ENCODE measurements at places on chromosomes 7 and 10.

DNA sequence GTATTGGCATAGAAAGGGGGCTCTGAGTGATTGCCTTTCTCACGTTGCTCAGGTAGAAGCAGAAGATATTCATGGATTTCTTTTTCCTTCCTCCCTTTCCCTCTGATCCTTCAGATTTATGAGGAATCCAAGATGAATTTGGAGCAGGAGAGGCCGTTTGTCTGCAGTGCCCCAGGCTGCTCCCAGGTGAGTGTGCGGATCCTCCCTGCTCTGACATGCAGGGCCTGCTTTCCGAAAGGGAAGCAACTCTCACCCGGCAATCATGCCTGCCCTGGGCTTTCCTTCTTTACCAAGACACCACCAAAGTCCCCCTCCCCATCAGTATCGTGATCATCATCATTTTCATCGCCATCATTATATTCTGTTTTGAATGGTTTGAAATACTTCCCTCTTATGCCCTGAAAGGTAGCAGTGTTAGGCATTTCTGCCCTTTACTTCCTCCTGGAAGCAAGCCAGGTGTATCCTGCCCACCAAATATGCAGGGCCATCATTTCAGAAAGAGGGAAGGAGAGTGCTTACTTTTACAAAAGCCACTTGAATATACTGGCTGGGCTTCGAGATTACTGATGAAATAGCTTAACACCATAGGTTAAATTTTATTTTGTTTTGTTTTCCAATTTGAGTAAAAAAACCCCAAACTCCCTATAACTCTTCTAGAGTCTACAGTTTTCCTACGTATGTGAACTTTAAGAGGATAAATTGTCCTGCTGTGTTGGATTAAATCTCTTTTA, 75.9 kb downstream of the CREB5 start:
- DNase-seq, result no peak

DNA sequence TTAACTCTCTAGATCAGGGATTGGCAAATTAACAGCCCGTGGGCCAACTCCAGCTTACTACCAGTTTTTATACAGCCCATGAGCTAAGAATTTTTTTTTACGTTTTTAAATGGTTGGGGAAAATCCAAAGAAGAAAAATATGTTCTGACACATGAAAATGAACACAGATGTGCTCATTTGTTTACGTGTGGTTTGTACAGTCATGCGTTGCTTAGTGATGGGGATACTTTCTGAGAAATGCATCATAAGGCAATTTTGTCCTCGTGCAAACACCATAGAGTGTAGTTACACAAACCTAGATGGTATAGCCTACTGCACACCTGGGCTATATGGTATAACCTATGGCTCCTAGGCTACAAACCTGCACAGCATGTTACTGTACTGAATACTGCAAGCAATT, 8.3 kb upstream of the SMKR1 start:
- DNase-seq, result no peak

- no peak for DNase-seq
Measured at GRCh38 chr10:47424231-47424630, 40.1 kb upstream of the ZNF488 start.

- no peak for DNase-seq
Measured at GRCh38 chr7:127912901-127913300, 118.3 kb downstream of the LRRC4 start.

- no peak for DNase-seq
Measured at GRCh38 chr7:92727755-92728154, 108.6 kb downstream of the CDK6 start.

DNA sequence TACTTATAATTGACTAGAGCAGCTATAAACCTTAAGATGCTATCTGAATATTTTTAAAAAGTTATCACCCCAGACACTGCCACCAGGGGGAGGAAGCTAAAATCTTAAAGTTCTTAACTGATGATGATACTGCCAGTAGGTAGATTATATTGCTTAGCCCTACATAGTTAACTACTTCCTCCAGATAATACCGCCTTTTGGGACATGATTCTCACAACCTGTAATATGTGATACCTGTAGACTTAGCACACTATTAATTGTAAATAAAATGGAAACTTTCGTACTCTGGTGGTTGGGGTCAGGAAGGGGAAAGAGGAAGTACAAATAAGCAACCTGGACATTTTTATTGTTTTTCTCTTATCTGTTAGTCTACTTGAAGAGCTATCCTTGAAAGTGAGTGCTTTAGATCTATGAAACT, 268.9 kb downstream of the ADK start:
- no peak for DNase-seq

DNA sequence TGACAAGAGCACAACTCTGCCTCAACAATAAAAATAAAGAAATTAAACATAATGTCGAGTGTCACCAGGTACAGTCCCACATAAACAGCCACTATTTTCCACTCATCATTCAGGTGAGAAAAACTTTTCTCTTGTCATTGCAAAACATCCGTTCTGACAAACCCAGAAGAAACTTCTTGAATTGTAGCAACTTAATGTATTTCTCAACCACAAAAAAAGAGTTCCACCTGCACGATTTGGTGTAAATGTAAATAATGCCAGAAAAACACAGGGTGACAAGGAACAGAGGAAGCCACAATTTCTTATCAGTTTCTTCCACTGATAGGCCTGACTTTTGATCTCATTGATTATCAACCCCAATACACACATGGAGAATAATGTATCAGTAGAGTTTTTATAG, 26.8 kb upstream of the INSIG1 start:
- DNase-seq, result no peak

DNA sequence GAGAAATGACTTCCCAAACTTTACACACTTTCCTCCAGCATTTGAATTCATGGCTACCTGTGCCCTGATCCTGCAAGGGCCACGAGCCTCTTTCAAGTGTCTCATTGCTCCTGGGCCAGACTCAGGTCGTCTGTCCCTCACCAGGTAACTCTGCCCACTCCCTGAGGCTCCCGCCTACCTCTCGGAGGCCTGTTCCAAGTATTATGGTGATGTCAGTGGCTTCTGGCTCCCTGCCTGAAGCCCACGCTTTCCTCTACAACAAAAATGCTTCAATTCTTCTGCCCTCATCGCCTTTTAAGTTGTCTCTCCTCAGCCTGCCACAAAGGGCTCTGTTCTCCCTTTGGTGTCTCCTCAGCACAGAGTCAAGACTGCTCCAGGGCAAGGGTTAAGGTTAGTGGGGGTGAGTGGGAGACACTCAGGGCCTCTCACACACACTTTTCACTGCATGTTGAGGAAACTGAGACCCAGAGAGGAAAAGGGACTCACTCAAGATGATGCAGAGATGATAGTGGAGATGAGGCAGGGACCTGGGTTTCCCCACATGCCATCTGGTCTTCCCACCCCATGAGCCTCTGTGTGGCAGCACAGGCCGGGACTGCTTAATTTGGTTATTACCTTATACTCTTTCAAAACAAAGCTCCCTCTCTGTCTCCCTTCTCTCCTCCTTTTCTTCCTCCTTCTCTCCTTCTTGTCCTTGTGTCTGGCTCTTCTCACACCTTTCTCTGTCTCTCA, 28.3 kb upstream of the EGR2 start:
- DNase-seq, result no peak

GRCh38 chr7:149291036-149291780, 29.2 kb downstream of the ZNF783 start:
- no peak for DNase-seq

DNA sequence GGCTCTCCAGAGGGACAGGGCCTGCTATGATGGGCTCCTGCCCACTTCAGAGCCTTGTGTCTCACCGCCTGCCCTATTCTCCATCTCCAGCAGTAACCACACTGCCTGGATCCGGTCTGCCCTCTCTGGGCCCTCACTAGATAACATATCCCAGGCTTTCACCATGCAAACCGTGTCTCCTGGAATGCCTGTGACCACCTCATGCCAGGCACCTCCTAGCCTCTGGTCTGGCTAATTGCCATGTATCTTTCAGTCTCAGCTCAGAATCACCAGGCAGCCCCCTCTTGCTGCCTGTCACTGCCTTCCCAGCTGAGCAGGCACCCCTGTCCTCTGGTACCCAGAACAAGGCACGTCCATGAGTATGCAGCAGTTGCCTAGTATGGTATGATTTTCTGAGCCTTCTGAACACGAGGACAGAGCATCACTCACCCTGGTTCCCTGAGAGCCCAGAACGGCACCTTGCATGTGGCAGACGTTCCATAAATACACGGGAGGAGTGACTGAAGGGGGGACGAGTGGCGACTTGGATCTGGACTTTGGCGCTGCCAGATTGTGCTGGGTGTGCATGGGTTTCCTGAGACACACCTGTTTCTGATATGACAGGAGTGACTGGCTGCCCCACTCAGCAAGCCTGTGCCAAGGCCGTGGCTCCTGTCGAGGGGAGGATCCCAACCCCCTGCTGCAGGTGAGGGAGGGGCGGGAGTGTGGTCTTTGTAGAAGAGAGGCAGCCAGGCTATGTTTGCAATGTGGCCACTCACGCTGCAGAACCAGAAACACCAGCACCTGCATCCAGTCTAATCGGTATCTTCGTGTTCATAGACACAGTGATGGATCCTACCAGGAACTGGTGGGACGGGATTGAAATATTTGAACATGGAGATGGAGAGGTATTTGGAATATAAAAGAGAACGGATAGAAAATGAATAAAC, 95.2 kb downstream of the VOPP1 start:
- no peak for DNase-seq

DNA sequence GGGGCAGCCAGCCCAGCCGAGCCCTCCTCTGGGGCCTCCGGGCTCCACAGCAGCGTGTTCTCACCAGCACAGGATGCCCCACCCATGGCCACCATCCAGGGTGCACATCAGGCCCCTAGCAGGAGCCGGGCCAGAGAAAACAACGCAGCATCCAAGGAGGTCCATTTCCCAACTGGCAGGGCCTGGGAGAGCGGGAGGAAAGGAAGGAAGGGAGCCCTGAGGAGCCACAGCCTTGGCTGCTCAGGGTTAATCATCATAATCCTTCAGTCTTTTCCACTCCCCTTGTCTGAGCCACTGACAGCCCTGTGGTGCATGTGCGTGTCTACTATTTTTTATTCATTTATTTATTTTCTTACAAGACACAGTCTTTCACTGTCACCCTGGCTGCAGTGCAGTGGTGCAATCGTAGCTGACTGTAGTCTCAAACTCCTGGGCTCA, 3.6 kb downstream of the PLAC9 start:
- peak; percentile 73 for DNase-seq

DNA sequence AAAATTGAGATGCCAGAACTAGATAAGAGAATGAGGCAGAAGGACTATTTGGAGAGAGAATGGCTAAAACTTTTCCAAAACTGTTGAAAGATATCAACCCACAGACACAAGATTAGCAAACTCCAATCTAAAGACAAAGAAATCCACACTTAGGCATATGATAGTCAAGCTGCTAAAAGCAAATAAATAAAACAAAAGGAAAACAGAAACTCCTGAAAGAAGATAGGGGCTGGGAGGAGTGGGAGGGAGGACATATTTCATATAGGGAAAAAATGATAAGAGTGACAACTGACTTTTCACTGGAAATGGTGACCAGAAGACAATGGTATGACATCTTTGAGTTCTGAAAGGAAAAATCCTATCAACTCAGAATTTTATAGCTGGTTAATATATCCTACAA, 105.4 kb upstream of the ADO start:
- no peak for DNase-seq

DNA sequence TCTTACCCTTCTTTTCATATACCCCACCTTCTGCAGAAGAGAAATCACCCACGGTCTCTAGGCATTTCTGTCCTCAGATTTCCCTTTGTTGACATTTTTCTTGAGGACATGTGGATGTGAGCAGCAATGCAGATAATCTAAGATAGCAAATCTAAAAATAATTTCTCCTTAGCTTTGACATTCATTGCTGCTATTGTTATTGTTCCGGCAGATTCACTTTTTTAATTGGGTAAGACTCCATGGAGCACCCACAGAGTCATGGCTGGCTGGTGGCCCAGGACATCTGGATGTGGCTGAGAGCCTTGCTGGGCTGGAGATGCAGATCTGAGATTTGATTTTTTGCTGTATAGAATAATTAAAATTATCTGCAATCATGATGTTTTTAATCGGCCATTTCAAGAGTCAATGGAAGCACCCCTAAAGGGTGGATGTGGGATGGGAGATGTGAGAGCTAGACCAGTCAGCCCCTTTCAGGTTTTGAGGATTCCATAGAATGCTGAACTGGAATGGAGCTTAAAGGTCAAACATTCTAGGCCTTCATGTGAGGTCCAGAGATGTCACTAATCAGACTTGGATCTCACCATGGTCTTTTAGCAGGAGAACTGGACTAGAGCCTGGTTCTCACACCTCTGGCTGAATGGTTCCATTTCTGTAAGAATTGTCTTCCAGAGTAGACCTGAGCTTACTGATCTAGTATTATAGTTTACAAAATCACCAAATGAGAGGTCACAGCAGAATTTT, 37.5 kb downstream of the TAS2R41 start:
- no peak for DNase-seq

GRCh38 chr10:114517368-114518250, 113.3 kb upstream of the AFAP1L2 start:
- no peak for DNase-seq

DNA sequence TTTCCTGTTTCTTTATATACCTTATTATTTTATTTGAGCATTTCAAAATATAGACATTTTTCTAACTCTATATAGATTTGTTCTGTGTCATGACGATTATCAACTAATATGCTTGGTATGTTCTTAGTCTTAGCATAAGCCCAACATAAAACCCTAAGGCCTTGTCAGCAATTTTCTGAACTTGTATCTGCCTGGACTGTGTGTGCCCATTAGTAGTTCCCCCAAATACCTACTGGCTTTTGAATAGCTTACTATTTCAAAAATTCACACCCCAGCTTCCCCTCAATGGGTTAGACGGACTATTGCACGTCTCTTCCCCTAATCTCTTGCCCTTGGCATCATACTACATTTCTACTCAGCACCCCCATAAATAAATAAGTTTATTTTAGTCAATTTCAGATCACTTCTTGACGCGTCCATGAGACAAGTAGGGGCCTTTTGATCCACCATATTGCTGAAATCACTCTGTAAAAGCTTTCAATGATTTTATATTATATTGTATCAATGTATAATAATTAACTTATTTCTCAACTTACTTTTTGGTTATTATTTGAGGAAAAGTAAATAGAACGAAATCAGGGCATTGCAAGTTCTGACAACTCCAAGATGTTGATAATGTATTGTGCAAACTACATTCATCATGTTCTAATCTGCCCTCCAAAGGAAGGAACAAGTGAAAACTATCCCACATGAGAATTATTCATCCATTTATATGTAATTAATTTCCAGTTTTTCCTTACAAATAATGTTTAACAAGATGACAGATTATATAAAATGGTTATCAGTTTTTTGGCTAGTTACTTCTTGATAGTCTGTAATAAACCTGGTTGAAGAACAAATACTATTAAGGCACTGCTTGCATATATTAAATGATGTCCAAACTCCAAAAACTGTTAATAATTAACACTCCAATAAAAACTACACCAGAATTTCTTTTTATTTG, 1.1 kb upstream of the AKR1C3 start:
- DNase-seq, result no peak

- peak; percentile 24 for DNase-seq
Measured at GRCh38 chr10:79416578-79417255, 28.7 kb downstream of the ZCCHC24 start.

DNA sequence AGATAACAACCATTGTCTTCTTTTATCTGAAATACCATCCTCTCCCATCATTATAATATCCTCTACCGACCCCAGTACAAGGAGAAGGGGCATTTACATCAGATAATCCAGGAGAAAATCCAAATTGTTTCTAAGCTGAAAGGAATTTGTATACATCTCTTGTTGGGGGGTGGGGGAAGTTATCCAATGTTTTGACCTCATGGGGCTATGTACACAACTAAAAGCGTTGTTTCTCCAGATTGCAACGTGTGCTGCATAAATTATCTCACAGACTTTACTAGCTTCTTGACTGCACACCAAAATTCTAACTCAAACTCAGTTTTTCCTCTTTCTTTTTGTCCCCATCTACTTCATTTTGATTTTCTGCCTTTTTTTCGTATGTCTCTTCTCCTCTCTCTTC, 156.7 kb downstream of the TWIST1 start:
- no peak for DNase-seq
